ENCODE measurements at places on chromosomes 3 and 15.

- no peak for DNase-seq
Observed at GRCh38 chr3:22979581-22979980, 223.5 kb upstream of the UBE2E2 start.

GRCh38 chr3:53194210-53195065 lies 33.4 kb downstream of the PRKCD start:
- DNase-seq: no peak

- no peak for DNase-seq
Observed at GRCh38 chr3:157142315-157142714, 17.6 kb downstream of the CCNL1 start.

DNA sequence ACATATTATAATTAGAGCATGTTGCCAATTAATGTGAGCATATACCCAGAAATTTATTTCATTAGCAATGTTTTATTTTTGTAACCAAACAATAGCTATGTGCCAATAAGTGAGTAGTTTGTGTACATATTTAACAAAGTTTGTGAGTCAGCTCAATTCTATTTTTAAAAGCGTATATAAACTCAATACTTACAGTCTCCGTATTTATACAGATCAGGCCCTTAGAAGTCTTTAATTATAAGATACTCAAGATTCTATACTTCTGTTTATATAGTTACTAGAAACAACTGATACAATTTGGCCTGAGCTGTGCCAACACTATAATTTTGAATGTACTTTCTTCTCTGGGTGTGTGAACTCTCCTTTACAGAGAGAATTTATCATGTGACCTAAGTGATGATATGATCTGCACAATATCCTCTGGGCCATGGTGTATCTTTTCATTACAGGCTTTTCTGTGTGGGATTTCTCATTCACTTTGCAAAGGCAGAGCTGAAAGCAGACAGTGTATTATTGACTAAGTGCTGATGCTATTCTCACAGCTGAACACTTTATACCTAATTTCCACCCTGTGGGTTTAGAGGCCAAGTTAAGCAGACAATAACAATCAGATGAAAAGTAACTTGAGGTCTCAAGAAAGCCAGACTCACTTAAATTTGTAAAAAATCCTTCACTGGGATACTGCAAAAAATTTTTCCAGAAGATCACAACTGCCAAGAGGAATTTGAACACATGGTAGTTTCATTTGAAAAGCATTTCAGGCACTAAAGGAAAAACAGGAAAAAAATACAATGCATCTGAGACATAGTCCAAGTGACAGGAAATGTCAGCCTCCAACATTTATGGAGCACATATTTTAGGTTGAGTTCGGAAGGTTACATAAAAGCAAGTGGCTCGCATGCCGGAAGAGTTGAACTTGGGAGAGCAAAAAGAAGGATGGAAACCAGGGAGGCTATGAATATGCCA lies 277.9 kb upstream of the SEMA6D start:
- DNase-seq: no peak

GRCh38 chr3:96069065-96069464 lies 745.3 kb upstream of the EPHA6 start:
- no peak for DNase-seq

- DNase-seq: no peak
Observed at GRCh38 chr3:168030577-168030976, 65.1 kb downstream of the GOLIM4 start.

DNA sequence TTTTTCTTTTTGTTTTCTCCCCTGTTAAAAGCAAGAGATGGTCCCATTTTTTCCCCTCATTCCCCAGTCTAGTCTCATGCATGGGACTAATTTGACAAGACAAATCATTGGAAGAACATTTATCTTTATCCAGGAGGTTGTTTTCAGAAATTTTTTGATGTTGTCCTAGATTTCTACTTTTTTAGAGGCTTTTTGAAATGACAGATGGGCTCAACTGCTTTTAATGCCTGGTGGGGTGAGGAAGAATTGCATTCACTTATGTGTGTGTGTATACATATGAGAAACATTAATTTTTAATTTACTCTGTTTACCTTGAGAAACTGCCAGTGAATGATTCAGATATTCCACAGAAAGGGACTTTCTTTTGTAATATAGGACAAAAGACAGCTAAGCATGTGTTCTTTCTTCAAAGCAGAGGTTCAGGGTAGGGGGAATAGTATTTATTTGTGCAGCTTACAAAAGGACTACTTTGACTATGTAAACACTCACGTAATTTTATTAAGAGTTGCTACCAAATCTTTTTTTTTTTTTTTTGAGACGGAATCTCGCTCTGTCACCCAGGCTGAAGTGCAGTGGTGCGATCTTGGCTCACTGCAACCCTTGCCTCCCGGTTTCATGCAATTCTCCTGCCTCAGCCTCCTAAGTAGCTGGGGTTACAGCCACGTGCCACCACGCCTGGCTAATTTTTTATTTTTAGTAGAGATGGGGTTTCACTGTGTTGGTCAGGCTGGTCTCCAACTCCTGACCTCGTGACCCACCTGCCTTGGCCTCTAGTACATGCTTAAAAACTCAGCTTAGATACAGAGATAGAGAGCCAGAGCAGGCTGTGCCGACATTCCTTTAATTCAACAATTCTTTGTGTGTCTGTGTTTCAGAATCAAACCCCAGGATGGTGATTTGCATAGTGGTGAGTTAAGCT lies 130.1 kb upstream of the RARB start:
- peak; percentile 69 for DNase-seq

DNA sequence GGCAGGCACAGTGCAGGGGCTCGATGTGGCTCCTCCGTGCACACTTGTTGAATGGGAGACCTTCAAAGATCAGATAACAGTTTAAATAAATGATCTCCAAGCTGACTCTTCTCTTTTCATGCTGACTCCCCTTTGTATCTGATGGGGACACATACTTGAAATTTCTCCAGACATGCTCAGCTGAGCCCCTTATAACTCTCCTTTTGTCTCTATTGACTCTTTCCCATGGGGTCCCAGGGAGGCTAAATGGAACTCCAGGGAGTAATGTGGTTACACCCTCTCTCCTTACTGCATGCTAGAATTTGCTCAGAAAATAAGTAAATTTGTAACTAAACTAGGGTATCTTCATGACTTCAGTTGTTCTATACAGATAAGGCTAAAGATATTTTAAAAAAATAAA lies 48.2 kb upstream of the TM4SF4 start:
- no peak for DNase-seq

DNA sequence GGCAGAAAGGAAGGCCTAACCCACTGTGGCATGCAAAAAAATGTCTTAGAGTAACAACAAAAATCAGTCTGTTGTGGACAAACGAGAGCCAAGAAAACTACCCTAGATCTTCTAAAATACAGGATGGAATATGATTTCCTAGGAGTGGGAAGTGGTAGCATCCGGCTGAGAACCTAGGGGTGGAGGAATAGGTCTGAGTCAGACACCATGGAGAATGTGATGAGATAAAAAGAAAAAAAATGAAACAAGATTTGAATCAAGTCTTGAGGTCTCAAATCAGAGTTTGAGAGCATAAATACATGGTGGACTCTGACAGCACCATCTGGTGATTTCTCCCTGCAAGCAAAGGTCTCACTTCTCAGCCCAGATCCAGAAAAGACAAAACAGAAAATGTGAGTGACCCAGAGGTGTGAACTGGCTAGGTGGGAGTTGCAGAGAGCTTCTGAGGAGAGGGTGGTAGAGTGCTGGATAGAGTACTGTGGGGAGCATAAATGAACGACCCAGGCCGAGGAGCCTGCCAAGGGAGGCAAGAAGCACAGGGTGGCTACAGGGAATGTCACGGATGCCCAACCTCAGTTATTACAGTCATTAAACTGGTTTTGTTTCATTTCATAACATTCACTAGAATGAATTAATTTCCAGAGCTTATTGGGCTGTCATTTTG lies 27.6 kb upstream of the VEPH1 start:
- no peak for DNase-seq

GRCh38 chr3:127497676-127498075 lies 92.9 kb downstream of the TPRA1 start:
- DNase-seq: no peak

- no peak for DNase-seq
Observed at GRCh38 chr15:60854858-60855564, 374.1 kb downstream of the RORA start.

DNA sequence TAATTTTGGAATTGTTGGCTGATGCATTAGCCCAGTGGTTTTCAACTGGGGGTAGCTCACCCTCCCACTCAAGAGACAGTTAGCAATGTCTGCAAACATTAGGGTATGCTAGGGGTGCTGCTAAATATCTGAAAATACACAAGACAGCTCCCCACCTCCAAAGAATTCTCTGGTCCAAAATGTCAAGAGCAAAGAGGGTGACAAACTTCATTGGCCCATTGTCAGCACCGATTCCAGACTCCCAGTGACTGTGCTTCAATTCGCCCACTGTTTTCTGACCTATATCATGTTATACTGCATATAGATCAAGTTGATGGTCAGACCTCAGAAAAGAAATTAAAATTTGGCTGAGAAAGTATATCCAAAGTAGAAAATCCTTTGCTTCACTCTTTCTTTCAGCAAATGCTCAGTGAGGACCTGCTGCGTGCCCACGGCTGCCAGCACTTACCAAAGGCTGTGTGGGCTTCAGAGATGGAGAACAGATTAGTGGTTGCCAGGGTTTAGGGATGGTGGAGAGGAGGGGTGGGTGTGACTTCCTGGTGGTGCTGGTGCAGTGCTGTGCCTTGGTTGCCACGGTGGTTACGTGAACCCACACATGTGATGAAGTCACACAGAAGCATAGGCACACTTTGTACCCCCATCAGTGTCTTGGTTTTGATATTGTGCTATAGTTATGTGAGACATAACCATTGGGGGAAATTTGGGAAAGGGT lies 204.0 kb downstream of the PLCL2 start:
- DNase-seq: no peak

DNA sequence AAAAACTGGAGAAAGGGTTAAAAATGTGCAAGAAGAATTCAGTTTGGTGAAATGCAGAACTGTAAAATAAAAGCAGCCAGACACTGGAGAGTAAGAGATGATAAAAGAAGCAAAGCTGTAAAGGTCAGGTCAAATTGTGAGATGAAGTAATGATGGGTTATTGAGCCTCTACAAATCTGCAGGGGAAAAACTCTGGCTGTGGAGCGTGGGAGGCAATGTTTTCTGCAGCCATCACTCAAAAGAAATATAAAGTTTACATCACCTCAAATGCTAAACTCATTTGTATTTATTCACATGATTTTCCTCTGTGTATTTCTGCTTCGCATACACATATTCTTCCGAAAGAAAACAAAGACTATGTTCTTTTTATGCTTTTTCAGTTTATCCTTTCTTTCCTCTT lies 158.8 kb upstream of the GPR149 start:
- no peak for DNase-seq

- DNase-seq: no peak
Observed at GRCh38 chr3:18883571-18883970, 264.7 kb upstream of the KCNH8 start.

- no peak for DNase-seq
Observed at GRCh38 chr15:38540510-38540909, 24.1 kb downstream of the RASGRP1 start.

DNA sequence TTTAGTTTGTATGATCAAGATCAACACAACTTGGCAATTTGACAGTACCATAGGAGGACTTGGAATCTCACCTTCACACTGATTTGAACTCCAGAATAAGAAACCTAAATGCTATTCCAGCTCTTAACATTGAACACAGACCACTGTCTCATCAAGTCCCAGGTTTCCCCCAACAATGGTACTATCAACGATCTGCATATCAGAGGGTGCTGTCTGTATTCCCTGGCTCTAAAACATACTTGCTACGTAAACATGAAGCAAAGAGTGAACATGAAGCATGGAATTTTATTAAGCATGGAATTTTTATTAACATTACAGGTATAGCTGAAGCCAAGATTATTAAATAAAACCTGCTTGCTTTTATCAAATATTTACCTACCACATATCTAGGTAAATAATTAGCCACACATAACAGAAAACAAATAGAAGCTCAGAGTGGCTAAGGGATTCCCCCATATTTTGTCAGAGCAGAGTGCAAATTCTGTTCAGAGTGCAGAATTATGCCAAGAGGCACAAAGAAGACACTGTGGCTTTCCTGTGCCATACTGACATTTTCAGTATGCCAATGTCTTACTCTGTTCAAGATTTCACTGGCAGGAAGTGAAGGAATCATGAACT lies 22.2 kb upstream of the RIOX2 start:
- no peak for DNase-seq

DNA sequence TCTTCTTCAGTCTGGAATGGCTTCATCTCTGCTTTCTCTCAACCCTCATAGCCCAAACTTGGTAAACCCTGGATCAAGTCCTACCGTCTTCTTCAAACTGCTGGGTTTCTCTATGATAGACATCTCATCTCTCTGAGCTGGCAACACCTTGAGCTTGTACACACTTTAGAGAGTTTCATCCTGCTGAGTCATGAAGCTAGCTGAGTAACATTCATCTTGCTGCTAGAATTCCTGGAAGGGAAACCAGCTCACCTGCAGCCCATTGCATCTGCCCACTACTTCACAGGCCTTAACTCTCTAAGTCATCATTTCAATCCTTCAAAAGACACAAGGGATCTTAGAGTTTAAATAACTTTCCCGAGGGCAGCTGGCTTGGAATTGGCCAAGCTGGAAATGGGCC lies 175.5 kb upstream of the RORA start:
- DNase-seq: no peak

DNA sequence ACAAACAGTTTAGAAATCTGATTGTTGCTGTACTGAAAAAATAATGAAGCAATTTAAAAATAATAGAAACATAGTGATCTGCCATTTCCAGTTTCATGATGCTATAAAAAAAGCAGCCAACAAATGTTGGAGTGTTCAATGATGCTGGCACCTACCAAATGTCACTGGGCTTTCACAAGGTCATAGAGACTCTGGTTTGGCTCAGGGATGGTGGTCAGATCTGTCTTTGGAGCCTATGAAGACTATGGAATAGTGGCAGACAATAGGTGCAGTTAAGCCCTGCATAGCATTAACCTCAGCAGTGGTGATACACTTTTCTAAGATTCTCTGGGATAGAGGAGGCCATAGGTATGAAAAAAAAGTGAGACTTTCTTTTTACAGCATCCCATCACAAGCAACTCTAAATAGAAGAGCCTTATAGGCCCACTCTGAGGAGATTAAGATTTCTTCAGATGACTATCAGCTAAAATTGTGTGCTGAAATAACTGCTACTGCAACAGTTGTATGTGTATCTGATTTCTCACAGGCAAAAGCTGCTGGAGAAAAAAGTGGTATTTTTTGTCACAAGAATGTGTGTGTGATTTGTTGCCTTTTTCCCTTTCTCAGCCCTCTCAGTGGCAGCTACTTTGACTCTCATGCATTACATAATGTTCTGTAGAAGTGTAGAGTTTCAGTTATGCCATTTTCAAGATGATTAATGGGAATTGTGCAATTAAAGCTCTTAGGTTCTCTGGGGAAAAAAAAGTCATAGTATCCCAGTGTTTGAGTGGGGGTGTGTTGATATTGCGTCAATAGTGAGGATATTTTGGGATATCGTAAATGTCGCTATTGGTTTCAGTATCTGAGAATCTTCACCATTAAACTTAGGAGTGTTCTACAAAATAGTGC lies 137.4 kb downstream of the MBNL1 start:
- DNase-seq: no peak

- DNase-seq: no peak
Observed at GRCh38 chr3:146139586-146140110, 21.3 kb downstream of the PLOD2 start.
